Breast epithelium (tissue), 4 donors: ENCODE measurements at places on chromosomes 6 and 20. TPM values are rescaled to one million over a fixed set of nuclear protein-coding genes. Genes with fewer than 3 reads are reported as not detected.

Gene PRRT1
- total RNA-seq: 1.3 TPM

Gene TRIM31
- total RNA-seq: 3.3 TPM

DNA sequence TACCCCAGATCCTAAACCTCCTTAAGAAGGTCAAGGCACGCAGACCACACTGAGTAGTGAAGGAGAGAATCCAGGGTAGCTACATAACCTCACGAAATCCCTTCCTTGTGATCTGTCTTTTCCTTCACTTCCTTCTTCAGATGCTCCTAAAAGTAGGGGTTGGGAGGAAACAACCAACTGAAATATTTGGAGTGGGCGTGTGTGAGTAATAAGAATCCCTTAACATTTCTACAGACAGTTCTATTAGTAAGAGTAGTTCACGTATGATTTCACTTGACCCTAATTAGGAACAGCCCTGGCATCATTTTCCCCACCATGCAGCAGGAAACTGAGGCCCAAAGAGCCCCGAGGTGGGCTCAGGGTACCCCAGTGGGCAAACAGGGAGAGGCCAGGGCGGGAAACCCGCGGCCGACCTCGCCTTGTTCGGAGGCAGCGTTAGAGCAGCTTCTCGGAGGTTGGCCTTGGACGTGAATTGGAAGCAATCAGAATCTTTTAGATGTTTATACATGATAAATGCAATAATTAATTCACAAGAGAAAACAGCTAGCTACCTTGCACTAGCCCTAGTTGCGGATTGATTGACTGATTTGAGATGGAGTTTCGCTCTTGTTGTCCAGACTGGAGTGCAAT lies 859 bp upstream of the RAE1 start:
- H3K4me3 ChIP-seq: no peak overlapping the region
- peaks cover 2% of the 10 kb centered on the region for H3K36me3 ChIP-seq
- no peaks in the 10 kb centered on the region for H3K4me1 ChIP-seq

GRCh38 chr6:108673602-108674001 lies 112.9 kb downstream of the FOXO3 start:
- no peaks in the 10 kb centered on the region for H3K4me1 ChIP-seq
- no peak for DNase-seq
- H3K4me3 ChIP-seq: no peak overlapping the region

DNA sequence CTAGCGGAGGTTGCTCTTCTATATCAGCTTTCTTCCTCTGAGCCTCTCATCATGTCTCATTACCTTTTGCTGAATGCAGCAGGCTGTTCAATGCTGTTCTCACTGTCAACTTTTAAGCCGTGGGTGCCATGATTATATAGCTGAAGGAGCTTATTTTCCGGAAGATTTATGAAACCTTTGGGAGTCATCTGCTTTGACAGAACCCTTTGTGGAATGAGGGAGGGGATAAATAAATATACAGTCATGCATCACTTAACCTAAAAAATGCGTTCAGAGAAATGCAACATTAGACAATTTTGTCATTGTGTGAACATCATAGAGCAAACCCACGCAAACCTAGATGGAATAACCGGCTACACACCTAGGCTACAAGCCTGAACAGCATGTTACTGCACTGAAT lies 102.2 kb upstream of the AKAP12 start:
- H3K27me3 ChIP-seq: no peaks in the 10 kb centered on the region
- DNase-seq: no peak
- H3K4me1 ChIP-seq: no peaks in the 10 kb centered on the region
- H3K4me3 ChIP-seq: no peak overlapping the region
- H3K36me3 ChIP-seq: no peaks in the 10 kb centered on the region

DNA sequence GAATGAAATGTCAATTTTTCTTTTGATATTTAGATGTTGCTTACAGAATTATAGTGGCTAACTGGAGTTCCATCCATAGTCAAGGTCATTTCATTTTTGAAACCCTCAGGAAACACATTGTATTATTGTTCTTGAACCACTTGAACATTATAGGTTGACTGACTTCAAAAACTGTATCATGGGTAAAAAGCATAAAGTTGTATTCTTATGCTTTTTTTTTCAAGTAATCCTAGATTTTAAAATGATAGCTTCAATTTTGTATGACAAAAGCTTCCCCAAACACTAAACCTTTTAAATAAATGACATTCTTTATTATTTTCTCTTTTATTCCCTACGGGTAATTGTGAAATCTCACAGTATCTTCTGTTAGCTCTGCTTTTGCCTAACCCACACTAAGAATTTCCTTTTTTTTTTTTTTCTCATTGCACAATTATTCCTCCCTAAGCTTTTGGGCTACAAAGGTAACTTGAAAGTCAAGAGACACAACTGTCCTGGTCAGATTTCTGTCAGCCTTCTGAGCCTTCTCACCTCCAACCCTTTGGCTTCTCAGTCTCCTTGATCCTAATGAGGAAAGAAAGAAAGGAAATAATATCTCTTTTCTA lies 36.9 kb upstream of the LAMA4 start:
- H3K4me3 ChIP-seq: no peak overlapping the region
- no peaks in the 10 kb centered on the region for H3K27me3 ChIP-seq
- H3K4me1 ChIP-seq: no peaks in the 10 kb centered on the region
- no peak overlapping the region for H3K27ac ChIP-seq
- no peak for DNase-seq
- no peaks in the 10 kb centered on the region for H3K36me3 ChIP-seq

GRCh38 chr6:106079961-106080762 lies 6.0 kb upstream of the PRDM1 start:
- H3K4me3 ChIP-seq: no peak overlapping the region
- no peaks in the 10 kb centered on the region for H3K27me3 ChIP-seq
- no peak for DNase-seq

DNA sequence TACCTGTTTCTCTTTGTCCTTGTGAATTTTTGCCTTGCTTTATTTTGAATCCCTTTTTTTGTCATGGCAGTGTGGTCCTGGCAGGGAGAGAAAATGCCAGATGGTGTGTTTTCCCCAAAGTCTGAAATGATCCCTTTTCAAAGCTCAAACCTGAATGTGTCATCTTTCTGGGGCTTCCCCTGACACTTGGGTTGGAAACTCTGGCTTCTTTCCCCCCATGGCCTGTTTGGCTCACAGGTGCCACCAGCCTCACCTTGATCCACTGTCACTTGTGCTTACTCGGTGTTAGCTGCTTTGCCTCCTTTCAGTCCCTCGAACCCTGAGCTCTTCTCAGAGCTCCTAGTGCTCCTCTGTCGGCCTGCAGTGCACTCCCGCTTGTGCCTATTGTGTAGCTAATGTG lies 22.3 kb downstream of the MYBL2 start:
- no peaks in the 10 kb centered on the region for H3K27me3 ChIP-seq
- no peaks in the 10 kb centered on the region for H3K4me1 ChIP-seq
- H3K36me3 ChIP-seq: no peaks in the 10 kb centered on the region
- H3K27ac ChIP-seq: no peak overlapping the region
- DNase-seq: no peak

- H3K36me3 ChIP-seq: no peaks in the 10 kb centered on the region
- no peak overlapping the region for H3K27ac ChIP-seq
- H3K4me3 ChIP-seq: no peak overlapping the region
- DNase-seq: no peak
- no peaks in the 10 kb centered on the region for H3K4me1 ChIP-seq
Observed at GRCh38 chr20:36971103-36971502, 19.6 kb upstream of the SAMHD1 start.

- H3K27ac ChIP-seq: no peak overlapping the region
- H3K4me3 ChIP-seq: no peak overlapping the region
- DNase-seq: no peak
- H3K36me3 ChIP-seq: no peaks in the 10 kb centered on the region
Observed at GRCh38 chr6:20800653-20801052, 266.4 kb downstream of the CDKAL1 start.

DNA sequence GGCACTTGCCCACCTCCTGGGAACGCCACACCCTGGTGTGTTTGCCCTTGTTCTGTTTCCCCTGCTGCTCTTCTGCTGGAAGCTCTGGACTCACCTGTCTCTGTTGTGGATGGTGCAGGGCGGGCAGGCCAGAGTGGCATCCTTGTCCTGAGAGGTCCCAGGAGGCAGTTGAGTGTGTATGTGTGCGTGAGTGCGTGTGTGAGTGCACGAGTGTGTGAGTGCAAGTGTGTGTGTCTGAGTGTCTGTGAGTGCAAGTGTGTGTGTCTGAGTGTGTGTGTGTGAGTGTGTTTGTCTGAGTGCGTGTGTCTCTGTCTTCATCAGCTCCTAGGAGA lies 12.2 kb downstream of the IGF2R start:
- H3K27ac ChIP-seq: peak overlapping the region; percentile 88
- no peaks in the 10 kb centered on the region for H3K36me3 ChIP-seq
- H3K4me1 ChIP-seq: peaks cover 16% of the 10 kb centered on the region
- no peak overlapping the region for H3K4me3 ChIP-seq

- no peak overlapping the region for H3K27ac ChIP-seq
- H3K27me3 ChIP-seq: no peaks in the 10 kb centered on the region
- no peak for DNase-seq
- no peak overlapping the region for H3K4me3 ChIP-seq
- H3K4me1 ChIP-seq: no peaks in the 10 kb centered on the region
- no peaks in the 10 kb centered on the region for H3K36me3 ChIP-seq
Observed at GRCh38 chr20:57744206-57744605, 34.4 kb upstream of the PMEPA1 start.

DNA sequence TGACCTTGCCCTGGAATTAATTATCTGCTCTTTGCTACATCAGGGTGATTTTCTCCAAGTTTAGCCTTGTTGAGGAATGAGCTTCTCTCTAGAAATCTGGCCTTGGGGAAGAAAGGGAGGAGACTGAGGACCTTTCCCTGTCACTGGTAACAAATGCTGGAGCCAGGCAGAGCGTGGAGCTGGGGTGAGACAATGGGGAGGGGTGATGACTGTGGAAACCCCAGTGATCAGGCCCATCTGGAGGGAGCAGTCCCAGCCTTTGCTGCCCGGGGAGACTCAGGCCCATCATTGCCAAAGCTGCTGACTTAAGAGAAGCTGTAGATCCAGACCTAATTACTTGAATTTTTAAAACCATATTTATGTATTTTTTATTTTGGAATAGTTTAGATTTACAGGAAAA lies 31.3 kb downstream of the BCAS4 start:
- H3K27ac ChIP-seq: no peak overlapping the region
- H3K4me1 ChIP-seq: peaks cover 6% of the 10 kb centered on the region
- H3K36me3 ChIP-seq: no peaks in the 10 kb centered on the region
- DNase-seq: no peak
- no peak overlapping the region for H3K4me3 ChIP-seq
- H3K27me3 ChIP-seq: no peaks in the 10 kb centered on the region

DNA sequence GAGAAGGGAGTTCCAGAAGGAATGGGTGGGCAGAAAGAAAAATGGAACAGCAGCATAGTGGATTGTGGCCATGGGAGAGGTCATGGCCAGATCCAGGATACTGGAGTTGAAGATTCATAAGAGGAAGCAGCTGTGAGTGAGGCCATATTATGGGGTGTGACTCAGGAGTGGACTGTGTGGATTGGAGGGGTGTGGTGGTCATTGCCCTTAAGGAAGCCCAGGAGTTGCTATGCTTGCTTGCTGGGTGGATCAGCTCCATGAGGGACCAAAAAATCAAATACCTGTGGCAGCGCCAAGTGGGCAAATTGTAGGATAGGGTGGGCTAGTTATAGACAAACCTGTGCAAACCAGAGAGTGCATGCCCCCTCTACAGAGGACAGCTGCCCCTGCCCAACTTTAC lies 18.3 kb downstream of the LRRC1 start:
- no peaks in the 10 kb centered on the region for H3K36me3 ChIP-seq
- H3K27ac ChIP-seq: no peak overlapping the region
- H3K4me3 ChIP-seq: no peak overlapping the region
- no peaks in the 10 kb centered on the region for H3K4me1 ChIP-seq

DNA sequence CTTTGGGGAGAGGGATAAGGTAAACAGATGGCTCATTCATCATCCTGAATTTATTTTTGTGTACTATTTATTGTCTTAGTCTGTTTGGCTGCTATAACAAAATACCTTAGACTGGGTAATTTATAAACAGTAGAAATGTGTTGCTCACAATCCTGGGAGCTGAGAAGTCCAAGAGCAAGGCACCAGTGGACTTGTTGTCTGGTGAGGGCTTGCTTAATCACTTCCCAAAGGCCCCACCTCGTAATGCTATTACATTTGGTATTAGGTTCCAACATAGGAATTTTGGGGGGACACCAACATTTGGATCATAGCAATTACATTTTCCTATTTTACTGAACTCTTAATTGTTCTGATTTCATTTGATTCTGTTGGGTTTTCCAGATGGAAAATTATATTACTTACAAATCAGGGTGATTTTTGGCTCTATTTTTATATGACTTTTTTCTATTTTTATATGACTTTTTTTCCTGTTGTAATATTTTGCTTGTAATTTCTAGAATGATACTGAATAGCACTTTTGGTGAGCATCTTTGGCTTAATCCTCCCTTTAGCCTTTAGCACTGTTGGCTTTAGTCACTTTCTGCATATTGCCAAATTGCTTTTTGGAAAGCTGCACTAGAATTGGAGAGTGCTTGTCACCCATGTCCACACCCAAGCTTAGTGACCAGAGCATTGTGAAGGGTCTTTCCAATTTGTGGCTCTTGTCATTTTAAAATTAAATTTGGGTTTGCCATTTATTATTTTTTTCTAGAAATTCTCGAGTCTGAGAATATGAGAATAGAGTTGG lies 43.7 kb upstream of the TULP4 start:
- DNase-seq: no peak
- H3K4me3 ChIP-seq: no peak overlapping the region
- H3K36me3 ChIP-seq: no peaks in the 10 kb centered on the region
- peak overlapping the region; percentile 36 for H3K27ac ChIP-seq
- H3K27me3 ChIP-seq: no peaks in the 10 kb centered on the region

- H3K4me3 ChIP-seq: peak overlapping the region; percentile 32
- no peaks in the 10 kb centered on the region for H3K27me3 ChIP-seq
- DNase-seq: no peak
Observed at GRCh38 chr6:137871831-137872454, 4.9 kb downstream of the TNFAIP3 start.

DNA sequence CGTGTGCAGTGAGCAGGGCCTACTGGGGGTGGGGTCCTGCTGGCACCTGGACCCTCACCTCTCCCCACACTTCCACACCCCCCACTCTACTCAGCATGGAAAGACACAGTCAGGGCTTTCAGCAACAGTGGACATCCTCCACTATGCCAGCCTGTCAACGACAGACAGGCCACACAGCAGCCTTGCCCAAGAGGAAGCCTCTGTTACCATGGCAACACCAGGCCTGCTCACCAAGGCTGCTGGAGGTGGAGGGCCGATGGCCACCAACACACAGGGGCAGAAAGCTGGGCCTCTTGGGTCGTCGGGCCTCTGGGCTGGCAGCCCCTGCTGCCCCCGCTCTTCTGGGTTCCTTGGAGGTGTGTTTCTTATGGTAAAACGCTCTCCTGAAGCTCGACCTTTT lies 13.6 kb downstream of the BNIP5 start:
- H3K36me3 ChIP-seq: no peaks in the 10 kb centered on the region
- H3K4me1 ChIP-seq: no peaks in the 10 kb centered on the region
- H3K4me3 ChIP-seq: no peak overlapping the region

- H3K36me3 ChIP-seq: no peaks in the 10 kb centered on the region
- no peaks in the 10 kb centered on the region for H3K4me1 ChIP-seq
- no peak for DNase-seq
- H3K27me3 ChIP-seq: no peaks in the 10 kb centered on the region
Observed at GRCh38 chr6:135212935-135213334, 31.8 kb downstream of the MYB start.

GRCh38 chr6:30311671-30312070 lies 15.1 kb upstream of the TRIM39 start:
- no peak overlapping the region for H3K27ac ChIP-seq
- H3K4me1 ChIP-seq: no peaks in the 10 kb centered on the region
- H3K4me3 ChIP-seq: no peak overlapping the region
- DNase-seq: no peak
- no peaks in the 10 kb centered on the region for H3K36me3 ChIP-seq
